ENCODE measurements at places on chromosomes 13 and 19.

DNA sequence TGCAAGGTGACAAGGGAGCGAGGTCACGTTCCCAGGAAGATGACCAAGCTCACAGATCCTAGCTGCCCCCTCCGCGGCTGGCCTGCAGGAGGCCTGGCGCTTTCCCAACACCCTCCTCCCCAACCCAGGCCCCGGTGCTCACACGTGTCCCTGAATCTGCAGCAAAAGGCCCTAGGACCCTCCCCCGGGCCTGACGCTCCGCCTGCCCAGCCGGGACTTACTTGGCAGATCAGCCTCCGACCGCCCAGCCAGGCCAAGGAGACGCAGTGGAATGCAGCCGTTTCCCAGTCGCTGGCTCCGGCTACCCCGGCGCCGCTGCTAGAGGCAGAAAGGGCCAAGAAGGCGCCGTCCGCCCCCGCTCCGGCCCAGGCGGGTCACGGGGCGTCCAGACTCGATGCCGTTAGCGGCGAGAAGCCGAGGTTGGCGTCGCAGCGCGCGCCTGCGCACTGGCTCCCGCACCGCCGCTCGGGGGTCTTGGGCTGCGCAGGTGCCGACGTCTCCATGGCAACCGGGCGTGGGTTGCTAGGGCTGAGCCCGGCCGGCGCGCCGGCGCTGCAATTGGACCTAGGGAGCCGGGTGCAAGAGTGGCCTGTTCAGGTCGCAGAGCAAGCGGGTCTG lies at the start of gene PNMA8A:
PNMA8A (minus strand) TSS at position 448 of the 618 bp plus-strand sequence. CDS start 528 bp downstream, outside the sequence.
- DNase-seq, result no peak

- DNase-seq, result no peak
Observed at GRCh38 chr19:50213925-50214324, 10.5 kb downstream of the MYH14 start.

DNA sequence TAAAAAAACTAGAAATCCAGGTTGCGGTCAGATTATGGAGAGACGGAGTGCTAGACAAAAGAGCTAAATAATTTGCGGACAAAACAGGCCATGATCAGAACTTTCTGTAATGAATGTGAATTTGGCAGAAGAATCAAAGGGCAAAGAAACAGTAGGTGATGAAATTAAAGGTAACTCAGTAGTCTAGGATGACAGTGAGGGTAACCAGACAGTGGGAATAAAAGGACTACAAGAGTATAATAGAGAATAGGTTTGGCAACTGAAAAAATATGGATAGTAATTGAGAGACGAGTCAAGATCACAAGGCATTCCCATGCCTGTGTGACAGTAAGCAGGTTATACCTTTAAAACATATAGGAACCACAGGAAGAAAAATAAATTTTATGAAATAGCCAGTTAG lies 35.9 kb downstream of the CAB39L start:
- DNase-seq, result no peak

- DNase-seq, result no peak
Observed at GRCh38 chr19:17095141-17095919, 19.8 kb downstream of the MYO9B start.

GRCh38 chr19:16582486-16583261 lies 10.5 kb upstream of the SLC35E1 start:
- DNase-seq, result no peak

DNA sequence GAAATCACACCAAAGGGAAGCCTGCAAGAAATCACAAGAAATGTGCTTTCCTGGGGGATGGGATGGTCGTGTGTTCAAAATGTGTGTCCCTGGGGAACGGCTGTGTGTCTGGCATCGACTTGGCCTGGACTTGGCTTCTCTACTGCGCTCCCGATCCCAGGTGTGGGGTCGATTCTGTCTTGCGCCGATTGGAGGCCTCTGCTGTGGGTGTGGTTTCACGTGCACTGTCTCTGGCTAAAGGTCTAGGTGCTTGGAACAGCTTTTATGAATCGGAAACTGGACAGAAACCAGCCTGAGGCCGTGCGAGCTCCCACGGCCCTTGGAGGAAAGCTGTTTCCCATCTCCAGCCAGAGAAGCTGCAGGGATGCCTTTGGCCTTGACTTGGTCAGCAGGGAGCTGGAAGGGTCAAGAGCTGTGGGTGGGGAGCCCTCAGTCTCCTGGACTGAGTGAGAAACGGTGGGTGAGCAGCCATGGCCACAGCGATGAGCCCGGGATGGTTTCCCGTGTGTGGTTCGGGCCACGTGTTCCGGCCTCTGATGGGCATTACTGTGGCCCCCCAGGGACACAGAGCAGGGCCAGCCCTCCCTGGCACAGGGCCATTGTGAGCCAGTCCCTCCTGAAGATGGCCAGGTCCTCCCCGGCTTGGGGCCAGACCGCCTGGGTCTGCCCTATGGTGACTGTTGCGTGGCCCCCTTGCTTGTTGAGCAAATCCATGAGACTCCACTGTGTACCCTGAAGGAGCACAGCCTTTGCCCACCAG lies 29.7 kb downstream of the MCF2L start:
- DNase-seq, result no peak

DNA sequence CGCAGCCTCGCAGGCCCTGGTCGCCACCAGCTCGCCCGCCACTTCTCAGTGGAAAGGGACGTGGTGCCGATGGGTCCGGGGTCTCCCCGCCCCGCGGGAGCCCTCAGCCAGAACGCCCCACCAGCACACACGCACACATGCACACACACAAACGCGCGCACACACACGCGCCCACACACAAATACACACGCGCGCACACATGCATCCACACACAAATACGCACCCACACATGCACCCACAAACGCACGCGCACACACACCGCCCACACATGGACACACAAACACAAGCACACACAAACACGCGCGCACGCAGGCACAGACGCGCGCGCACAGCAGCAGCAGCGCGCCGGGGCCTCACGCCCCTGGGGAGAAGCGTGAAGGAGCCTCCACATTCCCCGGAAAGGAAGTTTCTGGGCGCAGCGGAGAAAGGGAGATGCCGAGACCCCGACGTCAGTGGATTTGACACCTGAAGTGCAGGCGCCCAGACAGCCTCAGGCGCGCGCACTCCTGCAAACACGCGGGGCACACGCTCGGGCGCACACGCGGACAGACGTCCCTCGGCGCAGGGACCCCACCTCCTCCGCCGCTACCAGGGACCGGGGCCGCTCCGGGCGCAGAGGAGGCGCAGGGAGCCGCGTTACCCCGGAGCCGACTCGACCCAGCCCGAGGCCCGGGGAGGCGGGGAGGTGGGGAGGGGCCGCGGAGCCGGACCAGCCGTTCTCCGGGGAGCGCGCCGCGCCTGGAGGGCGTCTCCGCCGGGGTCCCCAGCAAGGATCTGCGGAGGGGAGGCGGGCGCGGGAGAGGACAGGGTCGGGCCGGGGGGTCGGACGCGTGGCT lies 622 bp downstream of the RASA3 start:
- DNase-seq, result no peak

GRCh38 chr13:66347486-66348117 lies 882.5 kb downstream of the PCDH9 start:
- no peak for DNase-seq

DNA sequence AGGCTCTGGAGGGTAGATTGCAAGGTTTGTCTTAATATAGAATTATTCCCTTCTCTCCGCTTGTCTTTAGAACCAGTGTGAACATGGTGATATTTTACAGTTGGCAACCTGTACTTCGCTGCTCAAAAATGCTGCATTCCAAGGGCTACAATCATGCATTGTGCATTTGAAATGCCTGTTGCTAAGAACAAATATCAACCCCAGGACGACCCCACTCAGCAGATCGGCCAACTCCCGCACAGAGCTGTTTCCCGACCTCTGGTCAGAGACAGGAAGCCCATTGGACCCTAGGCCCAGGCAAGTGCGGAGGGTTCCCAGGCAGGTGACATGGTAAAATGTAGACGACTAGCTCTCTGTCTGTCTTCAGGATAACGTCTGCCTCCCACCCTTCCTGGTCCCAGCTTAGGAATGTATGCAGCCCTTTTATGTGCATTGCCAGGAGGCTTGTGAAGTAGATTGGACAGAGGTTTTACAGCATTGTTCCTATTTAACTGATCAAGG lies 263.5 kb downstream of the FOXO1 start:
- no peak for DNase-seq

DNA sequence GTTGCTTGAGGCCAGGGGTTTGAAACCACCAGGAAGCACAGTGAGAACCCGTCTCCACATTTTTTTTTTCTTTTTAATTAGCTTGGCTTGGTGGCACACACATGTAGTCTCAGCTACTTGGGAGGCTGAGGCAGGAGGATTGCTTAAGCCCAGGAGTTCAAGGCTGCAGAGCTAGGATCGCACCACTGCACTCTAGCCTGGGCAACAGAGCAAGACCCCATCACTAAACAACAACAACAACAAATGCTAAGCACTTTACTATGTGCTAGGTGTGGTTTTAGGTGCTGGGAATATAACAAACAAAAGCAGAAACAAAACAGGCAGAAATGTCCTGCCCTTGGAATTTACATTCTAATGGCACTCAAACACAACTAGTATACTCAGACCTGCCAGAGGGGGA lies 51.3 kb downstream of the RYR1 start:
- no peak for DNase-seq

GRCh38 chr13:27500806-27501534 lies 50.6 kb upstream of the MTIF3 start:
- no peak for DNase-seq

- DNase-seq, result no peak
Observed at GRCh38 chr13:103195762-103196161, 129.5 kb upstream of the SLC10A2 start.

DNA sequence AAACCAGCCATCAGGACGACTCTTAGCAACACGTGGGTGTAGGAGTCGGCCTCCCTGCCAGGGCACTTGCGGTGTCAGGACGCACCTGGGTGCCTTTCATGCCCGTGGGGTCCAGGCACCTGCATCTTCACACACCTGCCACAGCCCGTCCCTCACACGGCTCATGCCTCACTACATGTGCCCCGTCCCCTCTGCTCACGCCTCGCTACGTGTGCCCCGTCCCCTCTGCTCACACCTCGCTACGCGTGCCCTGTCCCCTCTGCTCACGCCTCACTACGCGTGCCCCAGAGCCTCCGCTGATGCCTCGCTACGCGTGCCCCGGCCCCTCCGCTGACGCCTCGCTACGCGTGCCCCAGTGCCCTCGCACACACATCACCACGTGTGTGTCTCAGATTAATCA lies 58.0 kb upstream of the F7 start:
- no peak for DNase-seq

GRCh38 chr13:49373716-49374115 lies 70.1 kb downstream of the CAB39L start:
- DNase-seq, result no peak

- DNase-seq, result no peak
Observed at GRCh38 chr13:110620596-110620995, 5.3 kb downstream of the NAXD start.

- no peak for DNase-seq
Observed at GRCh38 chr13:110471833-110472162, 89.7 kb downstream of the RAB20 start.

Measured in activated T-helper 1 cell treated with Interleukin-2 at 50 U/mL for 16 hours (primary cell).